Common myeloid progenitor, CD34-positive (primary cell): ENCODE measurements at places on chromosomes 7 and 10.

- H3K27me3 ChIP-seq = no peaks in the 10 kb centered on the region
- no peak overlapping the region for H3K27ac ChIP-seq
- DNase-seq = no peak
- no peaks in the 10 kb centered on the region for H3K36me3 ChIP-seq
- no peak overlapping the region for H3K4me3 ChIP-seq
Measured at GRCh38 chr10:2990764-2991163, 76.6 kb upstream of the PFKP start.

- no peak overlapping the region for H3K4me3 ChIP-seq
- no peak for DNase-seq
- peaks cover 14% of the 10 kb centered on the region for H3K4me1 ChIP-seq
- no peak overlapping the region for H3K27ac ChIP-seq
Measured at GRCh38 chr7:130481898-130482297, 10.0 kb upstream of the MEST start.

DNA sequence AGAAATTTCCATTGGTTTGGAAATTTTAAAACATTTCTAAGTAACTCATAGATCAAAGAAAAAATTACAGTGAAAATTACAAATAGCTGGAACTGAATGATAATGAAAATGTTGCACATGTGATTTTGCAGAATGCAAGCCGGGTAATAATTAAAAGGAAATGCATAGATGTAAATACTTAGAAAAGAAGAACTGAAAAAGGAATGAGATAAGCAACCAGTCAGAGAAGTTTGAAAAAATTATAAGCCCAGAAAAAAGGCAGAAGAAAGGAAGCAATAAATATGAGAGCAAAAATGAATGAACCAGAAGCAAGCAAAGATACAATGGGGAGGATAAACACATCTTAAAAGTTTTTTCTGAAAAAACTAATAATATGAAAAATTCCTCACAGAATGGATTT, 3.2 kb upstream of the TMEM273 start:
- peaks cover 23% of the 10 kb centered on the region for H3K4me1 ChIP-seq
- no peak overlapping the region for H3K27ac ChIP-seq

- H3K4me3 ChIP-seq = no peak overlapping the region
- no peak for DNase-seq
- no peaks in the 10 kb centered on the region for H3K4me1 ChIP-seq
- no peak overlapping the region for H3K27ac ChIP-seq
- peaks cover 8% of the 10 kb centered on the region for H3K27me3 ChIP-seq
- no peaks in the 10 kb centered on the region for H3K36me3 ChIP-seq
Measured at GRCh38 chr10:127910464-127910770, 3.5 kb downstream of the PTPRE start.

DNA sequence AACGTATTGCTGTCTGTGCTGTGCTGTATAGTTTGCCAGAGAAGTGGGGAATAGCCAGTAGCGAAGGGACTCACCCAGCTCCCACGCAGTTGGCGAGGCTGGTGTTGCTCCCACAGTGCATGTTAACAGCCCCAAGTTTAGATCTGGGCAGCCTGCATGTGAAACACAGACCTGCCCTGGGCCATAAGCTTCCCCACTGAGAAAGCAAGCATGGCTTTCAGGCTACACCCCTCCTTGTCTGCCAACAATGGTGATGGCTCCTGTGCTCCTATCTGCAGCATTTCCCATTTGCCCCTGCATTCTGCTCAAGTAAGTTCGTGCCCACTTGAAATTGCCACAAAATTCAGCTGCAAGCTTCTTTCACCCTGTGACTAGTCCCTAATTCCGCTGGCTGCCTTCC, 57.5 kb downstream of the IPMK start:
- H3K4me3 ChIP-seq = no peak overlapping the region
- DNase-seq = no peak
- H3K27me3 ChIP-seq = no peaks in the 10 kb centered on the region
- H3K36me3 ChIP-seq = peaks cover 23% of the 10 kb centered on the region
- no peak overlapping the region for H3K27ac ChIP-seq

GRCh38 chr7:29189743-29190201, 4.8 kb upstream of the CHN2 start:
- peak; percentile 66 for DNase-seq
- H3K4me1 ChIP-seq = no peaks in the 10 kb centered on the region
- H3K27ac ChIP-seq = no peak overlapping the region
- H3K36me3 ChIP-seq = no peaks in the 10 kb centered on the region
- H3K27me3 ChIP-seq = no peaks in the 10 kb centered on the region

DNA sequence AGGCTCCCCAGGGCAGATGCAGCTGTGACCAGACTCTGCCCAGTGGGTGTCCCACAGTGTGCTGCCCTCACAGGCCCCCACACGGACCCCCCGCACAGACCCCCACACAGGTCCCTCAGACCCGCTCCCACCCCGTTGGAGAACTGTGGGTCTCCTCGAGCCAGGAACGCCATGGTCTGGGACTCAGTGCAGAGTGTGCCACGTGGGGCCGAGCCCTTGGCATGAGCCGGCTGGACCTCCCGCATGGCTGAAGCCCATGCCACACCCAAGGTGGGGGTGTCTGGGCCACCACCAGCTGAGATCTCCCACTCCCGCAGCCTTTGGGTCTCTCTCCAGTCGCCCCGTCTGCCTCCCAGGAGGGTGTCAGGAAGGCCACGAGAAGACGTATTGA, 34.3 kb downstream of the JAKMIP3 start:
- DNase-seq = no peak
- H3K27me3 ChIP-seq = no peaks in the 10 kb centered on the region
- H3K27ac ChIP-seq = no peak overlapping the region
- no peak overlapping the region for H3K4me3 ChIP-seq
- no peaks in the 10 kb centered on the region for H3K4me1 ChIP-seq
- H3K36me3 ChIP-seq = no peaks in the 10 kb centered on the region

GRCh38 chr10:1211844-1212570, 155.8 kb downstream of the WDR37 start:
- no peak overlapping the region for H3K4me3 ChIP-seq
- no peaks in the 10 kb centered on the region for H3K36me3 ChIP-seq
- no peak overlapping the region for H3K27ac ChIP-seq
- no peaks in the 10 kb centered on the region for H3K27me3 ChIP-seq
- no peak for DNase-seq

DNA sequence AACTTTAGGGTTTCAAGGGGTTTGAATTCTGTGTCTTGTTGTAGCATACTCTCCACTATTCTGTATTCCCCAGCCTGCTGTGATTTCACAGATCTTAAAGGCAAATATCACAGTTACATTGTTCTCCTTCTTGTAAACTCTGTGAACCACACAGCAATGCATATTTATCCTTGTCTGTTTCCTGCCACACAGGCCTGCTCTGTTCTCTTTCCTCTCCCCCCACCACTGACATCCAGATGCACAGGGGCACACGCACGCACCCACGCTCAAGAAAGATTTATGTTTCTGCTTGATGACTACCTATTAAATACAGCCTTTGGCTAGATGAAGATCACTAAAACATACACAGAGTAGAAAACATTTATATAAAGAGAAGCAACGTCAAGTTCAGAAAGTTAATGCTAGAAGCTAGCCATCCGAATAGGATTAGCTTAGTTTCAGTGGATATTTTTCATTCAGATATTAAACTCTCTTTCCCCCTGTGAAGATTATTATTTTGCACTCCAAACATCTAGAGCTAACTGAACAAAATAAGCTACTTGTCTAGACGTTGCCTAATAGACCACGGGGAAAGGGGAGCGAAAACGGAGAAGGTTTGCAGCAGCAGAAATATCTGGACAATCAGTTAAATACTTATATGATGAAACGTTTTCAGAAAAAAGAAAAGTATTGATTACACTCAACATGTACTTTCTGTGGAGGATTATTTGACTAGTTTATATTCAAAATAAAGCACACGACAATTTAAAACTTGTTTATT, 193.1 kb upstream of the SEMA3C start:
- no peak overlapping the region for H3K27ac ChIP-seq
- H3K36me3 ChIP-seq = no peaks in the 10 kb centered on the region
- H3K4me3 ChIP-seq = peak overlapping the region; percentile 31
- H3K27me3 ChIP-seq = no peaks in the 10 kb centered on the region
- DNase-seq = peak; percentile 97

DNA sequence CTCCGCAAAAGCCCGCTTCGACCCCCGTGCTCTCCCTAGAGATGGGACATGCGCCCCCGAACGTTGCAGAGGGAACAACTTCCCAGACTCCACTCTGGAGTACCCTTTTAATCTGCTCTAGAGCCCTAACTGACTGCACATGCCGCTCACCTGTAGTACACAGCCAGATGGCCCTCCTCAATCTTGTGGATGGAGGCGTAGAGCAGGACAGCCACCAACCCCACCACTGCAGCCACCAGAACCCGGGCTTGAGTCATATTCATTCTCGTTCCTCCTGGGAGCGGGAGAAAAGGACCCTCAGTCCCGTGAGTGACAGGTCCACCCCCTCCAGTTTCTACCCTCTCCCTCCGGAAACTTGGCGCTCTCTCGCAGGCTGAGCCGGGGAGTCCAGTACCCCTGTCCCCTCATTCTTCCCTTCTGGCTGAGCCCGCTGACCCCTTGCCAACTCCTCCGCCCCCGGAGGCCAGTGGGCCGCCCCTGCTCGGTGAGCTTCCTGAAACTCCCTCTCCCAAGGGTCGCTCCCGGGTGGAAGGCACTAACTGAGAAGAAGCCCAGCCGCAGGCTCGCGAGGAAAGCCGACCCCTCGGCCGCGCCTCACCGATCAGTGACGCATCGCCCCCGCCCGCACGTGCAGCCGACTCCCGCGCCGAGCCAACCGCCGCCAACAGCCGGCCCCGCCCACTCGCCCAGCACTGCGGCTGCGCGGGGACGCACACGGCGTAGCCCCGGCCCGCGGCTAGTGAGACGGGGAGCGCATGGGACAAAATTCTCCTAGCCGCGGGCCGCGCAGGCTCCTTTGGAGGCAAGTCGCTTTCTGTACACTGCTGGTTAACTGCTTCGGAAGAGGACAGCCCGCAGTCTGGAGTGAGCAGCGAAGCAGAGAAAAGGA, at the start of gene ERLIN1:
Gene ERLIN1 (minus strand): TSS at position 666 of the 889 bp plus-strand sequence. CDS start 403 bp downstream, at position 263.
- H3K27ac ChIP-seq = peak within 1 kb of the TSS; percentile 95
- H3K4me3 ChIP-seq = peak within 1 kb of the TSS; percentile 97
- H3K36me3 ChIP-seq = peaks cover 12% of the 10 kb centered on the region
- peak; percentile 90 for DNase-seq

DNA sequence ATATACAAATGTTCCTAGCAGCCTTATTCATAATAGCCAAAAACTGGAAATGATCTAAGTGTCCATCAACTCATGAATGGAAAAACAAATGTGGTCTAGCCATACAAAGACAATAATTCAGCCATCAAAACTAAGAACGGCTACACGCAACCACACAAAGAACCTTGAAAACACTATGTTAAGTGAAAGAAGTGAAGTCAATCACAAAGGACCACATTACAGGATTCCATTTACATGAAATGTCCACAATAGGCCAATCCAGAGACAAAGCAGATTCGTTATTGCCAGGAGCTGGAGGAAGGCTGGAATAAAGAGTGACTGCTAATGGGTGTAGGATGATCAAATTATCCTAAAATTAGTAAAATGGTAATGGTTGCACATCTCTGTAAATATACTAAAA, 21.1 kb downstream of the MKRN1 start:
- H3K36me3 ChIP-seq = peaks cover 83% of the 10 kb centered on the region
- DNase-seq = no peak
- H3K27me3 ChIP-seq = no peaks in the 10 kb centered on the region
- no peaks in the 10 kb centered on the region for H3K4me1 ChIP-seq
- H3K4me3 ChIP-seq = no peak overlapping the region

DNA sequence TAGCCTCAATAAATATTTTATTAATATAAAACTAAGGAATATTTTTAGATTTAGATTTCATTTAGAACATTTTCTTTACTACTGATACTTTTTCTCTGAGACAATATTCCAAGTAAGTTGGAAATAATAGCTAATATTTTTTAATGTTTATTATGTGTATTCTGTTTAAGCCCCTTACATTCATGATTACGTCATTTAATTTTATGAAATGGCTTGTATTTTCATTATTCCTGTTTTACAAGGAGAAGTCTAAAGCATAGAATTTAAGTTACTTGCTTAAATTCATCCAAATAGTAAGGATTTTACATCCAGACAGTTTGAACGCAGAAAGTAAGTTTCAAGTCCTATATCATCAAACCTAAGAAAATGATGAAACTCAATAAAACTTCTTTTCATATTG, 6.1 kb downstream of the DGKB start:
- no peak for DNase-seq
- no peaks in the 10 kb centered on the region for H3K27me3 ChIP-seq
- H3K27ac ChIP-seq = no peak overlapping the region
- H3K4me1 ChIP-seq = no peaks in the 10 kb centered on the region

DNA sequence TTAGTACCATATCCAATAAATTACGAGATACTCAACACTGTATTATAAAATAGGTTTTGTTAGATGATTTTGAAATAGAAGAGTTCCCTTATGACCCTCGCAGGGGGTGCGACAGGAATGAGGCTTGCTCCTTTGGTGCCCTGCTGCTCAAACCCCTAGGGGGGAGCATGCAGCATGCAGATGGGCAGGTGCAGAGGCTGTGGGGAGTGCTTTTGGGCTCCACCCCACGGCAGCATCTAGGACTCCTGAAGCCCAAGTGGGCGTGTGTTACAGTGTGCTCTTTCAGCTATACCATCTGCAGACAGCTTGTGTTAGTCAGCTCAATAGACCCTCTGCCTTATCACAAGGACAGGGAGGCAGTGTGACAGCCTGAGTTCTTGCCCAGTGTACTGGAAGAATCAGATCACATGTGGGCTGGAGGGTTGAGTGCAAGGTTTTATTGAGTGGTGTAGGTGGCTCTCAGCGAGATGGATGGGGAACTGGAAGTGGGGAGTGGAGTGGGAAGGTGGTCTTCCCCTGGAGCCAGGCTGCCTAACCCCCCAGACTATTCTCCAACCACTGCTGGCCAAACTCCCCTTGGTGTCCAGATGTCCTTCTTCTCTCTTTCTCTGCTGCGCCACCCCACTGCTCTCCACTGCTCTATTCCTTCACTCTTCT, 3.1 kb upstream of the MRC1 start:
- H3K27me3 ChIP-seq = no peaks in the 10 kb centered on the region
- no peaks in the 10 kb centered on the region for H3K36me3 ChIP-seq
- peaks cover 37% of the 10 kb centered on the region for H3K4me1 ChIP-seq
- no peak overlapping the region for H3K27ac ChIP-seq
- peak; percentile 40 for DNase-seq

DNA sequence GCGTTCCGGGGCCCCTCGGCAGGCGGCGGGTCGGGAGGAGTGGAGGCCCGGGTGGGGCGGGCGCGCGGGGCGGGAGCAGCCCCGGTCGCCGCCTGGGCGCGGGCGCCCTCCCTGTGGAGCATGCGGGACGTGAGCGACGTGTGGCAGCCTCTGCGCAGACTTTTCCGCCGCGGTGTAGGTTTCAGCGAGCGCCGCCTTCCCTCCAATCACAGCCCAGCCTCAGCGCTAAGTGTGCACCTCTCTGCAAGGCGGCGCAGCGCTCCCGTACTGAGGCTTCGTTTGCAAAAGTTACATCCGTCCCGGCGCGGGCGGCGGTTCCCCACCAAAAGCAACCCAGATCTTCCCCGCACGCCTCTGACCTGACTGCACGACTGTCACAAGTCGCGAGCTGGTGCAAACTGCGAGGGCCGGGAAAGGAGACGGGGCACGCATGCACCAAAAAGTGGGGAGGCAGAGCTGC, 1.2 kb upstream of the PFKFB3 start:
- peak; percentile 69 for DNase-seq
- H3K4me1 ChIP-seq = peaks cover 39% of the 10 kb centered on the region
- no peak overlapping the region for H3K27ac ChIP-seq
- peak overlapping the region; percentile 82 for H3K4me3 ChIP-seq
- H3K27me3 ChIP-seq = peaks cover 5% of the 10 kb centered on the region

- no peaks in the 10 kb centered on the region for H3K27me3 ChIP-seq
- no peak overlapping the region for H3K27ac ChIP-seq
- no peaks in the 10 kb centered on the region for H3K36me3 ChIP-seq
- H3K4me1 ChIP-seq = peaks cover 19% of the 10 kb centered on the region
- DNase-seq = no peak
Measured at GRCh38 chr10:49173201-49173772, 14.9 kb downstream of the TMEM273 start.

- no peaks in the 10 kb centered on the region for H3K4me1 ChIP-seq
- no peaks in the 10 kb centered on the region for H3K27me3 ChIP-seq
- H3K4me3 ChIP-seq = no peak overlapping the region
- H3K27ac ChIP-seq = no peak overlapping the region
Measured at GRCh38 chr7:155984028-155984580, 171.8 kb upstream of the SHH start.
